ENCODE measurements at places on chromosomes 4 and X.
A peak's percentile ranks its signal among the peaks of the same experiment; 100 is the strongest.

DNA sequence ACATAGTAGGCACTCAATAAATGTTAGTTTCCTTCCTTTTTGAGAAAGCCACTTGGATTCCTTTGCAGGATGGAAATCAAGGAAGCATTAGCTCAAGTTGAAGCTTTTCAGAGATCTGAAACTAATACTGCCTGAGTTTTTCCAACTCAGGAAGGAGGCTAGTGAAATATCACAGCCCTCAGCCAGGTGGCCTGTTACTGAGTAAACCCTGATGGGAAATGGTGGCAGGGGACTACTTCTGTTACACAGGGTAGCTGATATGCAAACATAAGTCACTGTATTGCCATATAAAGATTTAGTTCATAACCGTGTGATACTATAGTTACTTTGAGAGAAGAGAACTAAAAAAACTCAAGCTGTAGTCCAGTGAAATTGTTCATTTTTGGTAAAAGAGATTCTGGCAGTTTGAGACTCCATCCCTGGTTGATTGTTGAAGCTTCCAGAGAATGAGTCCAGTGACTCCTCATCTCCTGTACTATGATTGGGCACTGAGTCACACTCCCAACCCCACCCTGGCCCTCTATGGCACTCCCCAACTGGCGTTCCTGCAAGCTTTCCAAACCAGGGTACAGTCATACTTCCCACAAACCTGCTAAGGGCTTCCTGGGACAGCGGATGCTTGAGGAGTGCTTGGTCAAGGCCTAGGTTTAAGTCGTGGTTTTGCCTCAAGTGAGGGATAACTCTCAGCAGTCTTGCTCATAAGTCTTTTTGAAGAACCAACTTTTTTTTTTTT is 81.8 kb downstream of the MID1IP1 start:
- no peak for DNase-seq

- no peak for DNase-seq
Observed at GRCh38 chrX:153448556-153449367, 2.9 kb upstream of the TREX2 start.

DNA sequence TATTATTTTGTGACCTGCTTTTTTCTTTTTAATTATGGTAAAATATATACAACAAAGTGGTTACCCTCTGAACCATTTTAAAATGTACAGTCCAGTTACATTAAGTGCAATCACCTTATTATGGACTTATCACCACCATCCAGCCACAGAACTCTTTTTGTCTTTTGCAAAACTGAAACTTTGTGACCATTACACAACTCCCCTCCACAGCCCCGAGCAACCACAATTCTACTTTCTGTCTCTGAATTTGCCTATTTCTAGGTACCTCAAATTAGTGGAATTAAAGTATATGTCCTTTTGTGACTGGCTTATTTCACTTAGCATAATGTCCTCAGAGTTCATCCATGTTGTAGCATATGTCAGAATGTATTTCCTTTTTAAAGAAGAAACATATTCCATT is 39.3 kb upstream of the WWC2 start:
- peak; percentile 5 for DNase-seq

DNA sequence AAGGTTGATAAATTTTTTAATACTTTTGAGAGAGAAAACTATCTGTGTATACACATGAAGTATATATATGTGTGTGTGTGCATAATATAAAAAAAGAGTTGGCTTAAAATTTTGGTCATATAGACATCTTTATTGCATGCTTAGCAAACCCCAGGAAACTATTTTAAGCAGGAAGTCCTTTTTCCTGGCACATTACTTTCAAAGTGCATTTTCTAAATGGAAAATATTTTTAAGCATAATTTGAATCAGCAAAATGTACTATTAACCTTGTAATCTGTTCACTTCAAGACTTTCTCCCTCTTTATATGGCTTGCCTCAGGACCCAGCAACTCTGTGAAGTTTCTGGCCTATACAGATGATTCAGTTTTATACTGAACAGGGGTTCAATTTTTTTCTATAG is 106.3 kb downstream of the CDS1 start:
- no peak for DNase-seq

DNA sequence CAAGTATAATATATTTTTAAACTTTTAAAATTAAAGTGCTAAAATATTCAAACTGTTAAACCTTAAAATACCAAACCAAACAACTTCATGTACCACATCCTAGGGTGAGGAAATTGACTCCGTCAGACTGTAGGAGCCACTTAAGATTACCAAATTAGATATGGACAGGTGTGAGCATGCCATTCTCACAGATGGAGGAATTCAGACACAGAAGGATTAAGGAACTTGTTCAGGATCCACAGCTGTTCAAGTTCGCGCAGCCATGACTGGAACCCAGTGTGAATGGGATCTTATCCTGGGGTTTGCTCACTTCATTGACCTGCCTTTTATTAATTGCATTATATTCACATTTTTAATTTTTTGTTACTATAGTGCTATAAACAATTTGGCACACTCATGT is 224.9 kb upstream of the PCDH7 start:
- no peak for DNase-seq

DNA sequence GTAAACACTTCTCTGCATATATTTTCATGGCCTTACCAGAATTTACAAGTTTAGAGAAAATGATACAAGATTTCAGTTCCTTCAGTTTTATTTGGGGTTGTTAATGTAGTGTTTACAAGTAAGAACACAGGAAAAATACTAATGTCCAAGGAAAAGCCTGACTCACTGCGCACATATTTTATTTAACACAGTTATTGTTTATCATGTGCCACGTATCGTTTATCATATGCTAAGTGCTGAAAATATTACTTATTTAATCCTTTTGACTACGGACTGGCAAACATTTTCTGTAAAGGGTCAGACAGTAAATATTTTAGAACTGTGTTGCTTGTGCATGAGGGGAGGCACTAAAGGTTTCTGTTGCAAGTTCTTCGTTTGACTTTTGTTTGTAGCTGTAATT is 794 bp downstream of the HSD17B13 start:
- no peak for DNase-seq

DNA sequence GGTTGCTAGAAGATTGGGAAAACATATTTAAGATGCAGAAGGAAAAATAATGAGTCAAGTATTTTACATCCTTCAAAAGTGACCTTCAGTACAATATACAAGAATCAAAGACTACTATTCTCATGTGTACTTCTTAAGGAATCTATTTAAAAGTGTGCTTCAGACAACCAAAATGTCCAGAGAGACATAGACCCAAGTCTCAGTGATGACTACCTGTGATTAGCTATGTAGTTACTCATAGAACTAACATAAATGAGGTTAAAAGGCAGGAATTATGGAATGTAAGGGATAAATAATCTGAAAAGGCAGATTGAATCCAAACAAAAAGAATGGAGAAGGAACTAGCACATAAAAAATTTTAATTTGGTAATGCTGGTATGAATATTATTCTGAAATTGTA is 634.7 kb upstream of the FAM241A start:
- DNase-seq: no peak

DNA sequence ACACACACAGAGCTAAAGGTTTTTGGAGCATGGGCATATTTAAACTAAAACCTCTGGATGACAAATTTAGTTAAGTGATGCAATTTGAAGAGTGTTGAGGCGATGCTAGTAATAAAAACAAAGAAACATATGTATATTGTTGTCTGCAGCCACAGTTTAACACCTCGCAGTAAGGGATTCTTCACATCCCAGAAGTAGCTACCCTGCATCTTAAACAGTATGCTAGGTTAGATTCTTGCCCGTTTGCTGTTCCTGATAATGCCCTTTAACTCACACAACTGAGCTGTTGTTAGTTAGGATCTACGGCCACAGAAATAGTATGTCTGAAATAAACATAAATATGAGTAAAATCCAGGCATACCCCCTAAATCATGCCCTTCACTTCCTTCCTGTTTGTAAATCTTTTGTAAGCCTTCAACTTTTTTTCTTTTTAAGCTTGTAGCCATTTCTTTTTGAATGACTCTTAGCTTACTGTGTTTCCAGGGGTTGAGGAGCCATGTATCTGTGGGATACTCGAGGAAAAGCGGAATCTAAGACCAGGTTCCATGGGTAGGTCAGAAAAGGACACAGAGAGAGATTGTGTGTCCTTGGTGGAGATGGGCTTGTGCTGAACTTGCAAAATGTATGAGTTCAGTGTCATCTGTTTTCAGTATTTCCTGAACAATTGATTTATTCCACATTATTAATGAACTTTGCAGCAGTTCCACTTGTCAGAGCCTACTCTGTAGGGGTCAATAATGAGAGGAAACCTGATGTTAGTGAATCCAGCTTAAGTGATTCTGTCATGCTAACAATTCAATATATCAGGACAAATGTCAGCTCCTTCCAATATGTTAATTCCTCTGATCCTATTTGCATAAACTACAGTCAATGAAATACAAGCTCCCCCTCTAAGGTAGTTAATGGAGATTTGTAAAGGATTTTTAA is 349.6 kb downstream of the GPAT3 start:
- DNase-seq: no peak

- DNase-seq: no peak
Observed at GRCh38 chrX:154298312-154298711, 2.7 kb downstream of the TKTL1 start.

- no peak for DNase-seq
Observed at GRCh38 chr4:83850435-83850834, 314.5 kb downstream of the GPAT3 start.

- peak; percentile 86 for DNase-seq
Observed at GRCh38 chr4:159446266-159446976, 343.5 kb downstream of the RAPGEF2 start.

DNA sequence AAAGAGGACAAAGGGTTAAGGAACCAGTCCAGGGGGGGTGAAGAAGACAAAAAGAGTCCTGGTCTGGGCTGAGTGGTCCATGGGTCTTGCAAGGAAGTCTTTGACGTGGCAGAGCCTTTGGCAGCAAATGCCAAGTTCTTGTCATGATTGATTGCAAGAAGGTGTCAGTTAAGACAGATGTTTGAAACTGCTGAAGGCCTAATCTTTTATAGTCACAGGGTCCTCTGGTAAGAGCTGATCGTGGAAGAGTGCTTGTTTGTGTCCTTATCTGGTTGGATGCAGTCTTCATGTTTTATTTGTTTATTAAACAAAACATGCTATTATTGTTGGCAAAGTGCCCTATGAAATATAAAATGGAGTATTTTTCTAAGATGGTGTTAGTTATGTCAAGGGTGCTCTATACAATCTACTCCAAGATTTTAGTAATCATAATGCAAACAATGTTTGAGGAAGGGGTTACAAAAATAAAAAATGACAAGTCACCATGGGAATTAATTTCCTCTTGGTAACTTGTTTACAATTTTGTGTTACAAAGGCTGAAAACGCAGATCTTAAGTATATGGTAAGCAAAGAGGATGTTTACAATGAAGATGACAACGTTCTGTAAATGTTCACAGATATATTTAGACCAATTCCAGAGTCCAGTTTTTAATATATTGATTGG is 85.9 kb downstream of the MAGED4 start:
- peak; percentile 47 for DNase-seq

- DNase-seq: no peak
Observed at GRCh38 chrX:104618106-104618895, 52.3 kb downstream of the IL1RAPL2 start.

GRCh38 chr4:168212656-168213055 is 105.9 kb downstream of the DDX60 start:
- peak; percentile 5 for DNase-seq

- DNase-seq: no peak
Observed at GRCh38 chrX:6095469-6095868, 133.2 kb downstream of the NLGN4X start.

- no peak for DNase-seq
Observed at GRCh38 chr4:168759321-168759720, 250.7 kb downstream of the CBR4 start.

GRCh38 chr4:141126769-141127168 is 6.5 kb downstream of the RNF150 start:
- DNase-seq: peak; percentile 27

Measured in hematopoietic multipotent progenitor cell treated with erythropoietin and hydrocortisone succinate and interleukin-3 and kit ligand, for 6 days (in vitro differentiated cells).